CD4-positive, alpha-beta T cell treated with Interleukin-4 for 4 hours (primary cell): ENCODE measurements at places on chromosomes 1 and 21.

DNA sequence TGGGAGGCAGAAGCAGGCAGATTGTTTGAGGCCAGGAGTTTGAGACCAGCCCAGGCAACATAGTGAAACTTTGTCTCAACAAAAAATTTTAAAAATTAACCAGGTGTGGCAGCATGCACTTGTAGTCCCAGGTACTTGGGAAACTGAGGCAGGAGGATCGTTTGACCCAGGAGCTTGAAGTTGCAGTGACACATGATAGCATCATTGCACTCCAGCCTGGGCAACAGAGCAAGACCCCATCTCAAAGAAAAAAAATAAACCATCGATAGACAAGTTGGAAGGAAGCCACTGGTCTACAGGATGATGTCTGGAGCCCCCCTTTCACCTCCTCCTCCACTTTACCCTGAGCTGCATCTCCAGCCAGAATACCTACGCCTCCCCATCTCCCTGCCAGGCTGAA, 16.5 kb downstream of the S100A6 start:
- no peak for DNase-seq

GRCh38 chr21:45994086-45994661, 12.6 kb downstream of the COL6A1 start:
- DNase-seq, result no peak

GRCh38 chr1:234607109-234608024, 2.6 kb downstream of the IRF2BP2 start:
- DNase-seq, result no peak

GRCh38 chr1:95326023-95326422, 92.0 kb downstream of the RWDD3 start:
- no peak for DNase-seq

DNA sequence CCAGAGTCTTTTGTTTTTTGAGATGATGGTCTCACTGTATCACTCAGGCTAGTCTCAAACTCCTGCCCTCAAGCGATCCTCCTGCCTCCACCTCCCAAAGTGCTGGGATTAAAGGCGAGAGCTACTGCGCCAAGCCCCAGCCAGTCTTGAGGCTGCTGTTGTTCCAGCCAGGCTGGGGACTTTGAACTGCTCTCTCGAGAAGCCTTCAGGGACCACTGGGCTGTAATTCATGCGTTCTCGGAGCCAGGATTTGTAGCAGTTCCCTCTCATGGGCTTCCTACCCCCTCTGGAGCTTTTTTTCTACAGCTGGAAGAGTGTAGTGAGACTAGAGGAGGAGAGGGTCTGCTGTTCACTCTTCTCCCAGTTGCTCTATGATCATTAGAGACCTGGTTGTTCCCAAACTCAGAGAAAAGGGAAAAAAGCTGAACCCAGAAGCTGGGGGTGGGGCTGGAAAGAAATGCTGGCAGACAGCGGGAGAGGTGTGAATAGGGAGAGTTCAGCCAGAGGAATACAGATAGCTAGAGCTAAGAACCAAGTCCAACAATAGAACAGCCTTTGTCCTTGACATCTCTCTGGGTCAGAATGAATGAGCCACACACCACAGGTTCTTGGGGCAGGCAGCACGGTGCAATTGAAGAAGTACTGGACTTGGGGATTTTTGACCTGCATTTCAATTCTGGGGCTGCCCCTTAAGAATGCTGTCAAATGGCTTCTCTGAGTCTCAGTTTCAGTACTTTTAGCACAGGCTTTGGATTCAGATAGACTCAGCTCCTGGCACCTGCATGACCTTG, 13.2 kb upstream of the SLC41A1 start:
- no peak for DNase-seq

DNA sequence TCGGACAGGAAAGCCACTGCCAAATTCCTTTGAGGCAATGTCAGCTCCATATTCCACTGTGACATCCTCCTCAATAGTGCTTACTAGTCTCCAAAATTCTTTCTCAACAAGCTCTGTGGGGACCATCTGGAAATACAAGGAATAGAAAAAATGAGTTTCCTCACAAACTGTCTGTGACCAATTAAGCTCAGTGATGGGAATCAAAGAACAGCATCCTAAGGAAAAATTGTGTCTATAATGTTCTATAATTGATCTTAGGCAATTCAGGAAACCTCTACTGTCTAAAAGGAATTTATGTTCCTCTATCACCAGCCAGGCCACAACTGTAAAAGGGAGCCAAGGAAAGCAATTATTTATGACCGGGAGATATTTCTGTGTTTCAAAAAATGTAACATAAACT, 46.1 kb upstream of the SYT2 start:
- DNase-seq, result no peak

- no peak for DNase-seq
These were observed 277.1 kb downstream of the AJAP1 start for GRCh38 chr1:4931486-4931885.

GRCh38 chr21:41561701-41562100, 53.7 kb upstream of the TMPRSS2 start:
- no peak for DNase-seq

DNA sequence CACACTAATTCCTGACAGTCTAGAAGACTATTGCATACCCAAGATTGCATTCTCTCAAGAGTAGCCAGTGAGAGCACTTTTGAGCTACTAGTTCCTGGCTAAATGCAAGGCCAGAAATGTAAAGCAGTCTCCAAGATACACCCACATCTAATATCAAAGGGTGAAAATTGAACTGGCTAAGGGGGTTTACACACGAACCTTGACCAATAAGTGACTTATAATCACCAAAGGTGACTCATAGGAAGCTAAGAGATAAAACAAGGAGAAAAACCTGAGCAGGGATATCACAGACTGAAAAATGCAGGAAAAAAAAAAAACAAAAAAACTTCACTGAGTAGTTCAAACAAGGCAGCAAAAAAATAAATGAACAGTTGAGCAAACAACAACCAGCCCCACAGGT, 172.2 kb upstream of the RRP15 start:
- no peak for DNase-seq

DNA sequence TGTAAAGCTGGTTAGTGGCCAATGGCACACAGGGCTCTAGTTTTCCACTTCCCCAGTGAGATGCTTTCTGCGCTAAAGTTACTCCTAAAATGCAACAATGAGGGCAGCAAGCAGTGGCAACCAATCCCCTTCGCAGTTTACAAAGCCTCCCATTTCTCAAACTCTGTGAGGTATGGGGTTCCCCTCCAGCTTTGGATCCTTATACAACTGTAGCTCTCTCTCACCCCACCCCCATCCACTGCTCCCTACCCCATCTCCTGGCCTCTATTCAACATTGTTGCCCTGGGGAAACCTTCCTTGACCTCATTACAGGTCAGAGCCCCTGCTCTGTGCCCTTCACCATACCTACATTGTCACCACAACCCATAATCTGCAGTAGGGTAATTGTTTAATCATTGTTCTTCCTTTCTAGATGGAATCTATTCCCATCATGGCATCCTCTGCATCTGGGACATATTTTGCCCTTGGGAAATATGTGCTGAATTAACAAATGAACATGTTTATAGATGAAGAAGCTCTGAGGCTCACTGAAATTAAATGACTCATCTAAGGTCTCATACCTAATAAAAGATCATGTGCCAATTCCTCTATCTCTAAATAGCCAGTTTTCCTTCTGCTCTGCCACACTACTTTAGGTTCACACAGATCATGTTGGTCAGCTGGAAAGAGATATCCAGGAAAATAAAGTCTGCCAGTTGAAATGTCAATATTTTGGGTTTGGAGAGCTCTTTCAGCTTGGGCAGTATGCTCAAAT, 12.6 kb downstream of the KIAA0040 start:
- no peak for DNase-seq

- DNase-seq, result no peak
These were observed 27.4 kb downstream of the SNRPE start for GRCh38 chr1:203888807-203889251.

GRCh38 chr1:203512848-203513584, 19.1 kb downstream of the OPTC start:
- peak; percentile 36 for DNase-seq

DNA sequence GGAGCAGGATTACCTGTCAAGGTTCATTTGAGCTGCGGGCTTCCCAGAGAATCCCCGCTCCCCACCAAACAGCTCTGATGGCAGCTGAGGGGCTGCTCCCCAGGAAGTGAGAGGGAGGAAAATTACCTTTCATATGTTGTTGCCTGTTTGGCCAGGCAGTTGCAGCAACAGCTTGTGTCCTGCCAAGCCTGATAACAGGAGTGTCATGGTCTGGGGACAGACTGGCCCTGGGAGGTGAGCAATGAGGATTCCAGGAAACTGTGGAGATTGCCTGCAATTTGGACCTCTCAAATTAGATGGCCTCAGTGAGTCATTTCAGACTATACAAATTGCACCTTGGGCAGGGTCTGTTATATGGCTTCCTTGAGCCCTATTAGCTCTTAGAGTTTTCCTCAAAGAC, 189.3 kb downstream of the PTPRU start:
- no peak for DNase-seq

- DNase-seq, result no peak
These were observed 387.2 kb downstream of the NCAM2 start for GRCh38 chr21:21385404-21385803.

DNA sequence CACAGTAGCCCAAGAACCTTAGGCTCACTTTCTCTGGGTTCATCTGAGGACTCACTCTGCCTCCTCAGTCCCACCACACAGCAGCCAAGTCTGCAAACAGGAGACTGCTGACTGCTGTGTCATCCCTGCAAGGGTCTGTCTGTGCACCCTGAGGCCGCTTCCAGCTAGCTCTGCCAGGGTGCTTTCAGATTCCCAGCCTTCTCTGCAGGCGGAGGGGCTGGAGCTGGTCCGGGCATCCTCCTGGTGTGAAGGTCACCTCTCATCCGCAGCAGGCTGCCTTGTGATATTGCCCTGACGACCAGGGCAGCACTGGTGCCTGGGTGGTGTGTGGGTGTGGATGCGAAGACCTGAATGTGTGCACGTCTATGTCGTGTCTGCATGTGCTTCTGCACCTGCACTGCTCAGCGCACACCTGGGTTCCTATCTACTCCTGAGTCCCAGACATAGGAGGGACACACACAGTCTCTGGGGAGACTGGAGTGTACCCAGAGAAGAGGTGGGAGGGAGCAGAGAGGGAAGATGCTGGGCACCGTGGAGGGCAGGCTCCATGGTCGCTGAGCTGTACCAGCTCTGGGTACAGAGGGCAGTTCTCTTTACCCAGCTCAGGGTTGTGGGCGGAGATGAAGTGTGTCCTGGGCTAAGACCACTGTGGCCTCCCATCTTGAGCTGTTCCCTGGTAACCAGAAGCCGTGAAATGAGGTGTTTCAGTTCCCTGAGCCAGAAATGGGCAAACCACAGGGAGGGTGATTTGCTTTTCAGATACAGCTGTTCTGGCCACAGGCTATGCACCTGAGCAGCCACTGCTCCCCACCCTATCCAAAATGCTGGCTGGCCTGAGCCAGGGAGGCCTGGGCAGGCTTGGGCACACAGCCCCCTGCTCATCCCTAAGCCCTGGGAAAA, 160.9 kb upstream of the CSF3R start:
- DNase-seq, result no peak

DNA sequence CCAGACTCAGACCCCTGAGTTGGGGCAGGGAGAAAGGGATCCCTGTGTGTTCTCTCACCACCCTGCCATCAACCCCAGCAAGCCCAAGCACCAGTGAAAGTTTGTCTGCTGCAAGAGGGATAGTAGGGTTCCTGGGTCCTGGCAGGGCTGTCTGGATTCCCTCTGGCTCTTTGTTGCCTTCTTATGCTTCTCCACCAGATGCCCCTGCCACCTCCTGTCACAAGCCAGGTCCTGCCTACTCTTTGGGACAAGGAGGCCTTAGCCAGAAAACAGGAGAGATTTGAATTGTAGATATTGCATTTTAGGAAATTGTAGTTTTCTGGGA, 21.7 kb downstream of the UBE2T start:
- DNase-seq, result no peak

- no peak for DNase-seq
These were observed 1.7 kb downstream of the HLX start for GRCh38 chr1:220880726-220881506.

DNA sequence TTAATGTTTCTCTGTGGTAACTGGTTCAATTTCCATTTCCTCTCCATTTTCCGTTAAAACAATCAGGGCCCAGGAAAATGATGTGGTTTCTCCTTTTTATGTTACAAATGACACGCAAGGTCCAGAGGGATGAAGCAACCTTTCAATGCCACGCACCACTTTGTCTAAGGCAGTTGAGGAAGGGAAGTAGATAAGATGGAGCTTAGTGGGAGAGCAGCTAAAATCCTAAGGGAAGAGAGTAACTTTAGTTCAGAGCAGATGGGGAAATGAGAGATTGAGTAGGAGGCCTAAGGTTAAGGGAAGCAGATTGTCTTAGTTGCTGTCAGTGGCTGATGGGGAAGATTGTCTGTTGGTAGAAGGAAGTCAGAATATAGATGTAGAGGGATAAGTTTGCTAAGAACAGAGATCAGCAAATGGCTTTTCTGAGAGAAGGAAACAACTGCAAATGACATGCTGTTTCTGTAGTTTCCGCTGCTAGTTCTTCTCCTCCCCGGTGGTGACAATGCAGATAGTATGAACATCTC, 660 bp downstream of the CD1C start:
- DNase-seq, result no peak

GRCh38 chr1:8431019-8431418, 113.1 kb downstream of the SLC45A1 start:
- DNase-seq, result no peak

DNA sequence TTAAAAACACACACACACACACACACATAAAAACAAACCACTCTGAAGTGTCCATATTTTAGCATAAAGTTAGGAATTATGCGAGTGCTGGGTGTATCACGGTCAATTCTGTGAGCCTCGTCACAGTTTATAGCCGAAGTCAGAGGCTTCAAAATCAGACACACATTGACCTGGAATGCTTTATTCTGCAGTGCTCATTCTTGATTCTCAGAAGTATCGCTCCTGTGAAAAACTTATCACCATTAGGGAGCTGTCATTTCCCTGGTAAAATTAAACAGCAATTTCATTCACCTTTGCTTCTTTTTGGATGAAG, 8.7 kb upstream of the IRF2BP2 start:
- DNase-seq, result no peak

DNA sequence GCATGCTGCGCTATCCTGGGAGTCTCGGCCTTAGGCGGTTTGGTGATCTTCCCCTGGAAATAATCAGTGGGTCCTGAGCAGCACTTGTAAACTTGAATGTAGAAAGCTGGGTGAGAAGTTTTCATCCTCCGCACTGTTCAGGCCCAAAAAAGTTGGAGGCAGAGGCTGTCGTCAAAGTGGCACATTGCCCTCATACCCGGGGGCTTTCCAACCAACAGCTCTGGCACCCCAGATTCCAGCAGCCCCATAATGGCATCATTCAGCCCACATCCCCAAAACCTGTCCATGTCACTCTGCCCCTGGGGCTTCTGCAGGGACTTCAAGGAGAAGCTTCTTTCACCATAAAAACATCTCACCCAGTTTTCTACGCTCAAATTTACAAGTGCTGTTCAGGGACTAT, 59.3 kb downstream of the TOR1AIP2 start:
- DNase-seq, result no peak

GRCh38 chr1:232538224-232538942, 91.5 kb downstream of the SIPA1L2 start:
- no peak for DNase-seq

DNA sequence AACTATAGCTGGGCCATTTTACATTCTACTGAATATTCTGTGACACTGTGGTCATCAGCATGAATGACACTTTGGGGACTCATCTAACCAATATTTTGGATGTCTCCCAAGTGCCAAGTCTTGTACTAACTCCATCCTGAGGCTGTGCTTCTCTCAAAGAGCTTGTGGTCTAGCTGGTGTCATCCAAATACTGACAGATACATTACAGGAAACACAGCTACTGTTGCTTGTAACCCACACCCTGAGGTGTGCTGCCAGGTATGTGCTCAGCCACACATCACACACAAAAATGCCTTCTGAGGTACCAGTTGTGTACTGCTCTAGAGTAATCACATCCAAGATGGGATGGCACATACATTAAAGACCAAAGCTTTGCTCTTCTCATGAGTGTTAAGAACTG, 81.6 kb downstream of the ST6GALNAC5 start:
- DNase-seq, result no peak

- no peak for DNase-seq
These were observed 123.5 kb upstream of the MAGI3 start for GRCh38 chr1:113266788-113267187.
